CD4-positive, alpha-beta T cell treated with Interferon alpha-2 for 1 hour (primary cell): ENCODE measurements at places on chromosomes 12 and 14.

DNA sequence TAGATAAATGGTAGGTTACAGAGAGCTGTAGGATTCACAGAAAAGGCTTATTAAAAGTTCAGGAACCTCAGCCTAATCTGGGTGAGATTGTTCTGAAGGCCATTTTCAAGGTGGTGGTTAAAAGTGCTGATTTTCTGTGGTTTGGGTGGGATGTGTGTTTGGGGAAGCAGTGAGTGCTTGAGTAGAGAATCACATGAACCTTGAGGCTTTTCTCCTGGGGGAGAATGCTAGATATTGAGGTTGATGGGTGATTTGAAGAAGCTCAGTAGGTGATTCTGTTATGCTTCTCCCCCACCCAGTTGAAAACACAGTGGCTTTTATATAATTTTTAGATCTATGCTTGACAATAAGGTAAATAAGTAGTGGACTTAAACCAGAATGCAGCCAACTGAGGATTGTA lies 420.9 kb downstream of the PCNX1 start:
- no peak for DNase-seq

- DNase-seq: no peak
Measured at GRCh38 chr12:9784816-9785215, 24.1 kb upstream of the CD69 start.

DNA sequence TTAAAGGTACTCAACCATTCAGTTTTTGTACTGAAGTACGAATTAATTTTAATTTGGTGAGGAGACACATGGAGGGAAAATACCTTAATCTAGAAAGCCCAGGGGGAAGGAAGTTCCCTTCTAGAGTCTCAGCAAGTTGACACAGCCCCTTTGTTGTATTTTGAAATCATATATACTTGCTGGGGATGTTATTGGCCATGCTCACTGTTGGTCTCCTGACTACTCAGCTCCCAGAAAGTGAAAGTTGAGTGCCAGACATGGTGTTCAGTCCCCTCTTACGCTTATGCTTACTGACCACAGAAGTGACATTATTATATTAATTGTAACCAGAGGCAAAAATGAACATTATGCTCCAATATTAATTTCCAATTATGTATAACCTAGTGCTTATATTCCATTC lies 28.1 kb downstream of the ARF6 start:
- no peak for DNase-seq

DNA sequence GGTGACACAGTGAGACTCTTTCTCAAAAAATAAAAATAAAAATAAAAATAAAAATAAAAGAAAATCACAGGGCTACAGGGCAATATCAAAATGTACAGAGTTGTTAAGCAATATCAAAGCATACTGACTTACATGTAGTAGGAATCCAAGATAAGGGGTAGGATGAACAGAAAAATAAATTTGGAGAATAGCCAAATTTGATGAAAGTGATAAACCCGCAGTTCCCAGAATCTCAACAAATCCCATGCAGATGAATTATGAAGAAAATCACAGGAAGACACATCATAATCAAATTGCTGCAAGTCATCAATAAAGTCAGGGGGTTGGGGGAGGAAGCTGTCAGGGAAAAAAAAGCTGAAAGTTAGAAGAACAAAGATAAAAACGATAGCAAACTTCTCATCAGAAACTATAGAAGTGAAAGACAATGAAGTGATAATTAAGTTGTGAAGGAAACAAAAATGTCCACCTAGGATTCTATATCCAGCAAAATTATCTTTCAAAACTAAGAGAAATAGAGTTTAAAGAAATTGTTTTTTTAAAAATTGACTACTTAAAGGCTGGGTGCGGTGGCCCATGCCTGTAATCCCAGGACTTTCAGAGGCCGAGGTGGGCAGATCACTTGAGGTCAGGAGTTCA lies 15.4 kb downstream of the DDHD1 start:
- no peak for DNase-seq

DNA sequence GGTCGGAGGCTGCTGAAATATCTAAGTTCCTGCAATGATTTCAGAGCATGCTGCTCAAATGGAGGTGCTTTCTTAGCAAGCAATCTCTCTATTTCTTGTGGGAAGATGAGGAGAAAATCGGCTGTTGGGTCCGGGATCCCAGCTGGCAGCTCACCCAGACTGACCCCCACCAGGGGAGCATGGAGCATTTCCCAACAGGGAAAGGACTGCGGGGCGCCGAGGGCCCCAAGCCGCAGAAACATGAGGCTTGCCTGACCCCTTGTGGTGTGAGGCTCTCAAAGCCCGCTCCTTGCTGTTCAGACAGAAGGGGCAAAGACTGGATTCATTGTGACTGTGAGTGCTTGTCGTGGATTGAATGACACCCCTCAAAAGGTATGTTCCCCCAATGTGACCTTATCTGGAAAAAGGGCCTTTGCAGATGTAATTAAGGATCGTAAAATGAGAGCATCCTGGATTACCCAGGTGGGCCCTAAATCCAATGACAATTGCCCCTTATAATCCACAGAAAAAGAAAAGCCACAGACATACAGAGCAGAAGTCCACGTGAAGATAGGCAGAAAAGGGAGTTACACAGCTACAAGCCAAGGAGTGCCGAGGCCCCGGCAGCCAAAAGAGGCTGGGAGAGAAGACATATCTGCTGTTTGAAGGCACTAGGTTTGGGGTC lies 116.3 kb upstream of the VASH1 start:
- DNase-seq: no peak

DNA sequence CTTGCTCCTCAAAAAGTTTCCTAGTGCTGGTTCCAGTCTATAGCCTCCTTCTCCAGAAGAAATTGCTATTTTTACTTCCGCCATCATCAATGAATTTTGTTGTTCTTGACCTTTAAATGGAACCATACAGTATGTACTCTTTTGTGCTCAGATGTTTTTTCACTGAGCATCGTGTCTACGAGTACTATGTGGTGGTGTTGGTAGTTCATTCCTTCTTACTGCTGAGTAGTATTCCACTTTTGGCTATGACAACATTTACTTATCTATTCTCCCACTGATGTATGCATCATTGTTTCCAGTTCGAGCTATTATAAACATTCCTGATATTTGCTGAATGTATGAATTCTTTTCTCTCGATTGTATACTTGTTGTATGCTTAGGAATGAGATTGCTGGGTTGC lies 28.6 kb downstream of the SLC2A14 start:
- no peak for DNase-seq

DNA sequence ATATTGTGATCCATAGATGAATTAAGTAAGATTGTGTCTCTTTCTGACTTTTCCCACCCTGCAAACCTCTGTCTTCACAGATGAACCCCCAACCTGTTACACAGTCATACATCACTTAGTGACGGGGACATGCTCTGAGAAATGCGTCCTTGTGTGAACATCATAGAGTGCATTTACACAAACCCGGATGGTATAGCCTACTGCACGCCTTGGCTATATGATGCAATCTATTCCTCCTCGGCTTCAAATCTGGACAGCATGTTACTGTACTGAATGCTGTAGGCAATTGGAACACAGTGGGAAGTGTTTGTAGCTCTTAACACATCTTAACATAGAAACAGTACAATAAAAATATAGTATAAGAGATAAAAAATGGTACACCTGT lies 7.4 kb upstream of the TESPA1 start:
- DNase-seq: no peak

GRCh38 chr12:63098851-63099250 lies 52.1 kb downstream of the AVPR1A start:
- no peak for DNase-seq

- DNase-seq: no peak
Measured at GRCh38 chr14:96095581-96096476, 56.7 kb downstream of the C14orf132 start.

DNA sequence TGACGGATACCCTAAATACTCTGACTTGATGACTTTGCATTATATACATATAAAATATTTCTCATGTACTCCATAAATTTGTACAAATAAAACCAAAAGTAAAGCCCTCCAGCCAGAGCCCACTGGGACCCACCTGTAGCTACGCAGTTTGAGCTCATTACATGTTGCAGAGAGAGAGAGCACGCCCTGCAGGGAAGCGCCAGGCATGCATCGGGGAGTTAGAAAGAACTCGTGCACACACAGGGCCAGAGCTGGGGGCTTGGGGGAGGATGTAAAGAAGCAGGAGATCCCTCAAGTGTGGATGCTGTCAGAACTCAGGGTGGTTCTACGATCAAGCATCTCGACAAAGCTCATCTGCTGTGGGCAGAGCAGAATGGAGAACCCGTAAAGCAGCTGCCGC lies 178.5 kb upstream of the RTL1 start:
- DNase-seq: no peak

GRCh38 chr12:11673666-11674461 lies 24.4 kb downstream of the ETV6 start:
- DNase-seq: no peak

DNA sequence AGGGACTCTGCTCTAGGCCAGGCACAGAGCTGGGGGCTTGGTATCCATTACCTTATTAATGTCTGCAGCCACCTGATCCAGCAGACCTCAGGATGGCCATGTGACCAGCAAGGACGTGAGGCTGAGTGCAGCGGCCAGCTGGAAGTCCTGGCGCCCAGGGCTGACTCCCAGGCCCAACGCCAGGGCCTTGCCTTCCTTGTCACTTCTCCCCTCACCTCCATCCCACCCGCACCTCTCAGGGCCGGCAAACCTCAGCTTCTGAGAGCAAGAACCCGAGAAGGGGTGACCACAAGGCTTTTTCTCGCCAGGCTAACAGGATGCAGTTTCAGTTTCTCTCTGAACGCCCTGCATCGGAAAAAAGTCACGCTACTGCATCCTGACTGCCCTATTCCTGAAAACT lies 15.4 kb downstream of the RAB35 start:
- no peak for DNase-seq
